ENCODE measurements at places on chromosomes 6 and 20.

GRCh38 chr20:1861347-1861976 lies 33.7 kb upstream of the SIRPA start:
- no peak for DNase-seq

GRCh38 chr6:42294759-42295158 lies 77.1 kb upstream of the MRPS10 start:
- DNase-seq: no peak

GRCh38 chr20:59611286-59611685 lies 6.9 kb downstream of the PHACTR3 start:
- DNase-seq: no peak

- no peak for DNase-seq
Observed at GRCh38 chr20:47296950-47297349, 59.5 kb downstream of the ZMYND8 start.

GRCh38 chr6:33516726-33517125 lies 62.4 kb downstream of the ZBTB9 start:
- no peak for DNase-seq

DNA sequence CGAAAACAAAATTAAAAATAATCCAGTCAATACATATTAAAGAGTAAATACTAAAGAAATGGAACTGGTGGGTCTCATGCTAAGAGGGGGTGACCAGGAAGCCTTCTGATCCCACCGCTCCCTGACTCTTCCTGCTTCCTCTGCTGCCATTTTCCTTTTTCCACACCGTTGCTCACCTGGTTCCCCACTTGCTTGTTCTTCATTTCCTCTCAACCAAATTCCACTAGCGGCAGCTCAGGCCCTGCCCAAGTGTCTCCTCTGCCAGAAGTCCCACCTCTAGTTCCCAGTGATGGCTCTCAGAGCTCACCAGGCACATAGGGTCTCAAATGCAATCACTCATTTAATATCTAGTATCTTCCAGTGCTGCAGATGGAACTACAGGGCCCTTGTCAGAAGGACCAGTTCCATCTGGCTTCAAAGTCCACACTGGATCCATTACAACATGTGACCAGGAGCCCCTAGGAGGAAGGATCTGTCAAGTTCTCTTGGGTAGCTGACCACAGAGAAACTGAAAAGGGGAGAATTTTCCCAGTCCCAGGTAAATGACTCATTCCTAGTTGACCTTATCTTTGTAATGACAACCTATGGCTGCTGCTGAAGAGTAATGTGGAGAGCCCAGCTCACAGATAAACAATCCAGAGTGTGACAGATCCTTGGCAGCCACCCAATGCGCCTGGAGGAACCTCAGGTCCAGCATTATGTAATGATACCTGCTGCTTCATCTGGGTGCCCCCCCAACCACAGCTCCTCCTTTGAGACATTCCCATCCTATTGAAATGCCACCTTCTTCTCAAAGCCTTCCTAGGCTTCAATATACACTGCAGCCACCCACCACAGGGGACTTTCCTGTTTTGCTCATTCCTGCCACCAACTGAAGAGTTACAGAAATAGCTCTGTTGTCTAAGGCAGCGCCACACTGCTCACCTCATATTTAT lies 38.2 kb downstream of the ELMO2 start:
- no peak for DNase-seq

GRCh38 chr6:87793315-87793714 lies 91.3 kb upstream of the AKIRIN2 start:
- DNase-seq: no peak

- DNase-seq: peak; percentile 78
Observed at GRCh38 chr6:31541059-31541657, 645 bp downstream of the DDX39B start.

GRCh38 chr20:49483018-49483695 lies 689 bp upstream of the KCNB1 start:
- no peak for DNase-seq

Measured in stimulated activated CD4-positive, alpha-beta T cell treated with anti-CD3 and anti-CD28 coated beads, Interleukin-15, amount 100 ng/mL, for 24 hours (primary cell).